ENCODE measurements at places on chromosomes 1 and 21. TPM values are rescaled to one million over a fixed set of nuclear protein-coding genes. Genes with fewer than 3 reads are reported as not detected.
A peak's percentile ranks its signal among the peaks of the same experiment; 100 is the strongest.

TAS1R1 gene
- 0.16 TPM for polyA plus RNA-seq

GRCh38 chr21:43624339-43624738, 34.9 kb downstream of the HSF2BP start:
- no peak for DNase-seq

DNA sequence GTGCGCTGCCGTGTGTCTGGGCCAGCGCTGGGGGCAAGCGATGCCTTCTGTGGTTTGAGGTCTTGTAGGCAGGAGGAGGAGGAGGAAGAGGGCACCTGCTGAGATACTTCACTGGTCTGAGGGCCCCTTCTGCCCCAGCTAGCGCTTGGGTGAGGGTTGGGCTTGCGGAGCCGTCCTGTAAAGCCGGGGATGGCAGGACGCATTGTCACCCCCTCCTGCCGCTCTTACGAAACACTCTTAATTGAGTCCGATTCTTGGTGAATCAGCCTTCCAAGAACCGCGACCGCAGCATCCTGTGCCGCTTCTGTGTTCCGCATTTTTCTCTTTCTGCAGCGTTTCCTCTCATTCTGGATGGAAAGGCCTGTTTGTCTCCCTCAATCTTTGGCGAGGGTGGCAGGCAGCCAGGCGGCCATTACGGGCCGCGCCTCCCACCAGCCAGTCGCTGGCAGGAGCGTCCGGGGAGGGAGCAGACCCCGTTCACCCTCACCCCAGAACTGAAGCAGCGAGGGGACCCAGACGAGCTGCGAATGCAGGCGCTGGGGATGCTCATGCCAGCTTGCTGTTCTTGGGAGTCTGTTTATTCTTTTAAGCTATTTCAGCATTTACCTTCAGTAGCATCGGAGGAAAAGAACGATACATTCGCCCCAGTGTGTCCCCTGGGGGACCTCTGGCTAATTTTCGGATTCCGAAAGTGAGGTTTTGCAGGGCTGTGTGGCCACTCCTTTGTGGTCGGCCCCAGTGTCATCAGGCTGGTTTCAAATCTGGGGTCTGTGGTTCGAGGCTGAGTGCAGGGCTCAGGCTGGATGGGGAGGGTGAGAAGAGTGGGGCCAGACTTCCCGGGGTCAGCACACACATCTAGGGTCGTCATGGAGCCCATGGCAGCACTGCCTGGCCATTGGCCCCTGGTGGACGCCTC, 62.7 kb downstream of the SKI start:
- peak; percentile 90 for DNase-seq

NPHS2 gene
- polyA plus RNA-seq: not detected

All from BJ (cell line).